ENCODE measurements at places on chromosomes 2 and 18.

DNA sequence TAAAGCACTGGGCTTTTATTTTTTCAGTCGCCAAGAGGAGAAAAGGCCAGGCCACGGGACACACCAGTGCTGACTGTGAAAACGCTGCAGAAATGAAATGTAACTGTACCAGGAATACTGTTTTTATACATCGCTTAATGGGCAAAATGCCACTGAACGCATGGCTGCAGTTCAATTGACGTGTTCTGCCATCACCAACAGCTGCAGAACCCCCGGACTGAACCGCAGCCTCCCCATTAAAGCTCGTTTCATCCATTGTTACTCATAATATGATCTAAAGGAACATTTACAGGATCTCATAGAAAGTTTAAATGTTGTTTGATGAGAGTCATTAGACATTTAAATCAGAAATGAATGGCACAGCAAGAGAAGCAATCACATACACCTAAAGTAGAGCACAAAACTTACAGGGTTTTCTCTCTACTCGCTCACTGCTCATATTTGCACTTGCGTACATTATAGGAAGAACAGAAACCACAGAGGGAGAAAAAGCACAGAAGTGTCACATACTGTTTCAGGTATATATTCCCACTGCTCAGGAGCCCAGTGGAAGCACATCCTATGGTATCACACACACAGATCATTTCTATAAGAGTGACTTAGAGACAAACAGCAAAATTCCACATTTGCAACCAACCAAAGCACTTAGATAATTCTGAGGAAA, 35.3 kb downstream of the TCF4 start:
- peak; percentile 31 for DNase-seq

- DNase-seq: no peak
These were observed 161.1 kb downstream of the CCBE1 start for GRCh38 chr18:59536166-59536565.

- DNase-seq: no peak
These were observed 24.5 kb downstream of the RTTN start for GRCh38 chr18:70181015-70181414.

GRCh38 chr2:75608684-75609333, 37.8 kb upstream of the MRPL19 start:
- peak; percentile 51 for DNase-seq

GRCh38 chr2:102438111-102438510, 15.2 kb downstream of the IL18RAP start:
- no peak for DNase-seq

DNA sequence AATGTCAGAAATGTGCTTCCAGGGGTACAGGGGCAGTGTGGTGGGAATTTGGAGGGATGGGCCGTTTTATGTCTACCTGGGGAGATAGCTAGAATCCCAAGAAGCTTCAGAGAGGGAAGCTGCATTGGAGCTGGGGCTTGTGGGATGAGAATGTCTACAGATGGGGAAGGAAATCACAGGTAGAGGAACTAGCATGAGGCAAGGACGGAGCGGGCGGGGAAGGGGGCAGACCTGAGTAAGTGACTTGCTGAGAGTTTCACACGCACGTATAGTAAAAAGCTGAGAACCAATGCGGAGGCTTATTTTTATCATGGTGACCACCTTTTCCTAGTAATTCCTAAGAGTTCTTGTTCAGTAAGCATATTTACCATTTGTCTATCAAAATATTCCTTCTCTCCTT, 6.3 kb downstream of the C2orf80 start:
- no peak for DNase-seq

DNA sequence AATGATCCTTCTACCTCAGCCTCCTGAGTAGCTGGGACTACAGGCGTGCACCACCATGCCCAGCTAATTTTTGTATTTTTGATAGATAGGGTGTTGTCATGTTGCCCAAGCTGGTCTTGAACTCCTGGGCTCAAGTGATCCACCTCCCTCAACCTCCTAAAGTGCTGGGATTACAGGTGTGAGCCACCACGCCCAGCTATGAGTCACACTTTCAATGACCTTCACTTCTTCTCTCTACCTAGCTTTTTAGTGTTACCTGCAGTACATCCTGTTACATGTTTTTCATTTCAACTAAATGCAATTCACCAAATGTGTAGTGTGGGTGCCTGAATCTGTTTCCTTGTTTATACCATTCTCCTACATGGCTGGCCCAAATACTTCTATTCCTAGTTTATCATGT, 64.0 kb downstream of the SLC39A10 start:
- no peak for DNase-seq

DNA sequence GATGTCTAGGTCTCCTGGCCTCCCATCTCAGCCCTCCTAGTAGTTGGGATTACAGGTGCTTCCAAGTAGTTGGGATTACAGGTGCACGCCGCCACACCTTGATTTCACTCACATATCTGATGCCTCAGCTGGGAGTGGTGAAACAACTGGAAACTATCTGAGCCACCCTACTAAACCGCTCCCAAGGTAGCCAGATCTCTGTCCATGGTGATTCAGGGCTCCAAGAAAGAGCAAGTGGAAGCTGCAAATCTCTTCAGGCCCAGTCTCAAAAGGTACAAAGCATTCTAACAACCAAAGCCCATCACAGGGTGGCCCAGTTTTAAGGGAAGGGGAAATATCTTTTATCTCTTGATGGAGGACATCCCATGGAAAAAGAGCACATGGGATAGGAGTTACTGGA, 19.0 kb downstream of the C1GALT1C1L start:
- DNase-seq: no peak

DNA sequence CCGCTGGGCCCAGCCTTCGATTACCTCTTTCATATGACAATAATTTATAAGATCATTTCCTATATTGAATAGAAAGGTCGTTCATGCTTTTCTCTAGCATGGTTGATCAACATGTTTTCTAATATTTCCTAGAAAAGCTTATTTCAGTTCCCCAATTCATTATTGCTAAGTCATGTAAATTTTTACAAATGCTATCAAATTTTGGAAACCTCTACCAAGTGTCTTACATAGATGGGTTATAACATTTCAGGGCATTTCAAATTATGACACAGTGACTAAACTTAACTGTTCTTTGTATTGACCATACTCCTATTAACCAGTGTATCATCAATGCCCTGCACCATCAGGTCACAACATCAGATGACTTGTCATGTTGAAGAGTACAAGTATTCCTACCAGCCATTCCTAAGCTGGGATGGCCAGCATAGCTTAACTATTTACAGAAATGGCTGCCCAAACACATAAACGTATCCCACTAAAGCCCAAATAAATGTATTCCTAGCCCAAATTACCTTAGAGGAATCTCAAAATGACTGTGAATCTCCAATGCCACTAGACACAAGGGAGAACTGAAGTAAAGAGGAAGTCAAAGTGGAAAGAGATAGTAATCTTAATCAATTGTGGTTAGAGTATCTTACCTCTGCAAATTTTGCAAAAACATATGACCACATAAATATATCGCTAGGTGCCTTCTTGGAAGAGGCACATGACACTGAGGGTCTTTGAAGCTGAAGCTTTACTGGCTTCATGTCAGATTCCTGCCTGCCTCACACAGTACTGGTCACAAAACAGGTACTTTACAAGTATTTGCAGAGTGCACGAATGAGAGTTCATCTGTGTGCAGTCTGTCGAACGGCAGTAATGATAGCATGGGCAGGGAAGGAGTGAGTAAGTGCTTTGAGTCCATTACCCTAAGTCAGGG, 87.3 kb upstream of the TLK1 start:
- DNase-seq: no peak

- no peak for DNase-seq
These were observed 10.9 kb downstream of the PELI1 start for GRCh38 chr2:64133354-64133753.

DNA sequence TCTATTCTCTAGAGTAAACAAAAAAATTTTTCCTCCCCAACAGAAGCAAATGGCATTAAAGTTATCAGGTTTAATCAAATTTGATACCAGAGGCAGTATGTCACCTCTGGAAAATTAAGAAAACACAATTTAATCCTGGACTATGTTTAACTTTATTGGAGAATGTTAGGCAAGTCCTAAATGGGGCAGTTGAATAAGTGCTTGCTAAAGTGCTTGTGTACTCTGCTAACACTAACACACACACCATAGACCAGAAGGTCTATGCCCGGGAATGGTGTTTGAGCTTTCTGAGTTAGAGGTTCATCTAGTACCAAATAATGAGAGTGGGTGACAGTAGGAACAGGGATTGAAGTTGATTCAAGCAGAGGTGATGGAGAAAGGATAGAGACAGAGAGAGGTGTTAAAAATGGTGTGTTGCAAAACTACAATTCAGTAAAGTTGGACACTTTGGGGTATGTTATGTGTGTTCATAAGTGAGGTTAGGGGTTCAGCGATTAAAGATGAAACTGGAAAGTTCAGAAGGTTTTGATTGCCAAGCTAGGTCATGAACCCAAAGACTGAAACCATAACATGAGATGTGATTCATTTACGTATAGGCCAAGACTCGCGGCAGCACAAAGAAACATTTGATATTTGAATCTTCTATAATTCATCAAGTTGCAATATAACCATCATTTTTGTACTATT, 40.5 kb upstream of the PEX13 start:
- no peak for DNase-seq

- no peak for DNase-seq
These were observed 260.0 kb downstream of the FSIP2 start for GRCh38 chr2:185998562-185999070.

DNA sequence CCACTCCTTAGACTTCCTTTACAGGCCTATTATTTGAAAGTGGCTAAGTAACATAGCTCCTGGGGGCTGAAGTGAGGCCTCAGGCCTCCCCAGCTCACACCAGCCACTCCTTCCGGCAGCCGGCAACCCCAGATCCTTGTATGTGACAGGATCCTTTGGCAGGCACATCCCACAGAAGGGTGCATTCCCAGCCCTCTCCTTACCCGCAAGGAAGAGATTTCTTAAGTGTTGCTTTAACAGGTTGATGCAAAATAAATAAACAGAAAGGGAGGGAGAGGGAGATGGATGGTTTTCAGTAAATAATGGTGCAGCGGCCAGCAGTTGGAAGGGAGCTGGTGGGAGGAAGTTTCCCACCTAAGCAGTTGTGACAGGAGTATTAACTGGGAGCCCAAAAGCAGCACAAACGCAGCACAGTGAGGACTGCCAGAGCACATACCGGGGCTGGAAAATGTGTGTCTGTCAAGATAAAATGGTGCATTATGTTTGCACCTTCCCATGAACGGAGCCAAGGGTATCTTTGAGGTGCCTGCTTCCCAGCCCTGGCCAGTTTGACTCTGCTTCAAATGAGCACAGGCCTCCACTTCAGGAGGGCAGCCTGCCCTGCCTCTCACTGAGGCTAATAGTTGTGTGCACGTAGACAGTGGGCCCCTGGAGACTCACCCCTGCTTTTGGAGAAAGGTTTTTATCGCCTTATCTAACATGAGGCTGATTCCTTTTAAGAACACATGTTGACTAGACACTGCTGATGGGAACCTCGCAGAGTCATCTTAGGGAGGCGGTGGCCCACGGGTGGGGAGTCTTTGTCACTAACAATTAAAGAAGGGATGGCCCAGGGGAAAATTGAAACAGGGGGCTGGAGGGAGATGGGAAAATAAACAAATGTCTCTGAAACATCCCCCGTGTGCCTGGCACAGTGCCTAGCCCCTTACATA, 32.8 kb downstream of the NRP2 start:
- no peak for DNase-seq

GRCh38 chr2:198135481-198135934, 331.1 kb downstream of the PLCL1 start:
- DNase-seq: peak; percentile 43

DNA sequence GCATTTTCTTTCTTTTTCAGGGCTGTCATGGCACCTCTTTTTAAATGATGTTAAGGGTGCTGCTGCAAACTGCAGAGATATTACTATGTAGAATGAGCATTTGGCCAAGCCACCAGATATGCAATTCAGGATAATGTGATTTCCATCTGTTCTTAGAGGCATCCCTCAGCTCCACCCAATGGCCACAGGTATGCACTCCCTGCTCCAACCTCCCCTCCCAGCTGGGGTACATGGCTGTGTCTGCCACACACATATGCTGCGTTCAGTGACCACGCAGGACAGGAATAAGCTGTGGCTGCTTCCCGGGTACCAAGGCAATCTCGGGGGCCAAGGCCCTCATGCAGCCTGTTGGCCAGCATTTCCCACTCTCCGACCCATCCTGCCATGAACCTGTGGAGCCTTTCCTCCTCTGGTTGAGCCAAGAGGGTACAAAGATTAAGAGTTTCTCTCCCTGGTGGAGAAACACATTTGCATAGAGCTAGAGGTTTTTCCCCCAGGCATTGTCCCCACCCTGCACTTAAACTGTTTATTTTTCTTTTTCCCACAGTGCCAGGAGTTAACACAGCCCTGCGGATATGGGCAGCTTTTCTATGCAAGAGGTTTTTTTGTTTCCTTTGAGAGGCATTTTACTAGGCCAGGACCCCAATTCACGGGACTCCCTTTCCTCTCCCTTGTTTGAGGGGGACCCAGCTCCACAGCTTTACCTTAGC, 147.0 kb downstream of the GCA start:
- DNase-seq: no peak
